ENCODE measurements at places on chromosomes 1 and 21.

DNA sequence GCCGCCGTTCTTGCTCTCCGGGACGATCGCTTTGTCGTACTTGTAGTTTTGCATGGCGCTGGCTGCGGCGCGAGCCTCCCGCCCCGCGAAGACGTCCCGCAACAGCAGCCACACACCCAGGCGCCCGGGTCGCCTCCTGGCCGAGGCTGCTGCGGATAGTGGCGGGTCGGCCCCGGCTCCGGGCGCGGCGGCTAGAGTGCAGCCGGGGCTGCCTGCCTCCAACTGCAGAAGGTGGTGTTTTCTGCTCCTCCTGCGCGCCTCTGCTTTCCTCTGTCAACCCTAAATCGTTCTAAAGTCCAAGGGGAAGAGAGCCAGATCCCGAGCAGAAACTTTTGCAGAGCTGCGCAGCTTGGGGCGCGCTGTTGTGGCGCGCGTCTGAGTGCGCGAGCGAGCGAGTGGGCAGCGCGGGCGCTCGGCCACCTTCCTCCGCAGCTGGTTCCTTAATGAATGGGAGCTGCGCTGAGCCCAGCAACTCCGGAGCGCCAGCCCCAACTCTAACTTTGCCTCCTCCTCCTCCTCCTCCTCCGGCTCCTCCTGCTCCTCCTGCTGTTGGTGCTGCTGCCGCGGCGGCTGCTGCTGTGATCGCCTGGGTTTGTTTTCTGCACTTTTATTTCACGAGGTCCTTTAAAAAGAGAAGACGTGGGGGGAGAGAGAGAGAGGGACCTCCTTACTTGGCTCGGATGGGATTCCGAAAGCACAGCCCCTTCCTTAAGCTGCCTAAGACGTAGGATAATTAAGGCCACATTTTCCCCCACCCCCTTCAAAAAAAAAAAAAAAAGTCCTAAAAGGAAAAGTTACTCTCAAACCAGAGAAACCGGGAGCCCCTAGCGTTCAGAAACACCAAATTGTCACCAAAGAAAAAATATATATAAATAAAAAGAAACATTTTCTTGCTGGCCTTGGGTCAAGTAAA lies at the start of gene PLPP3:
Gene PLPP3 (minus strand): TSS at position 601 of the 913 bp plus-strand sequence. CDS start 547 bp downstream, at position 54.
- peak; percentile 85 for DNase-seq

- DNase-seq, result no peak
Measured at GRCh38 chr1:81406292-81406999, 394.3 kb upstream of the ADGRL2 start.

- DNase-seq, result no peak
Measured at GRCh38 chr1:184292101-184292500, 94.7 kb upstream of the C1orf21 start.

DNA sequence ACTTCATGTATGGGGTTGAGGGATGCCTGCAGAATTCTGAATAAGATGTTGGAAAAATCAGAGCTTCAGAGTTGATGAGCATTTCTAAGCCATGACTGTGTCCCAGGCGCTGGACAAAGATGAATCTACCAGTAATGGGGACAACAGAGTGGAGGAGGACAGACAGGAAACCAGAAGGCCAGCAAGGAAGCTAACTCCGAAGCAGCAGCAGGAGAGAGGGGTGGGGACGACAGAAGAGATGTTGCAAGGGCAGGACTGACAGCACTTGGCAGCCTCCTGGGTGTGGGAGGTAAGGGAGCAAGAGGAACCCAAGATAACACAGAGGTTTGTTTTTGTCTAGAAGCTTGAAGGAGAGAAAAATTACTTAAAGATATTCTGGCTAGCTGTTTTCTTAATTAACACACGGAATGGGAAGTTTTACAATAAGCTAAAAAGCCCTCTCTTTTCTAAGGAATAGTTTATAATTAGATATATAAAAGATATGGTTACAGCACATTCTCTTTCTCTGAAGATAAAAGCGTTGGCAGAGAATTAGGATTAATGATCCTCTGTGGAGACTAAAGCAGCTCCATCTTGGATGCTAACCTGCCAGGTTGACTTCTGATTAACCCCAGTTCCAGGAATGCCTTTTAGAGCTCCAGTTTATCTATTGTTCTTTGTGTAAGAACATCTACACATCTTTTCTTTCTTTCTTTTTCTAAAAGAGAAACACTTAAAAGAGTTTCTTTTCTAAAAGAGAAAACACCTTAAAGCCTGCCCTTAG lies 92.7 kb downstream of the TENT5C start:
- DNase-seq, result no peak

DNA sequence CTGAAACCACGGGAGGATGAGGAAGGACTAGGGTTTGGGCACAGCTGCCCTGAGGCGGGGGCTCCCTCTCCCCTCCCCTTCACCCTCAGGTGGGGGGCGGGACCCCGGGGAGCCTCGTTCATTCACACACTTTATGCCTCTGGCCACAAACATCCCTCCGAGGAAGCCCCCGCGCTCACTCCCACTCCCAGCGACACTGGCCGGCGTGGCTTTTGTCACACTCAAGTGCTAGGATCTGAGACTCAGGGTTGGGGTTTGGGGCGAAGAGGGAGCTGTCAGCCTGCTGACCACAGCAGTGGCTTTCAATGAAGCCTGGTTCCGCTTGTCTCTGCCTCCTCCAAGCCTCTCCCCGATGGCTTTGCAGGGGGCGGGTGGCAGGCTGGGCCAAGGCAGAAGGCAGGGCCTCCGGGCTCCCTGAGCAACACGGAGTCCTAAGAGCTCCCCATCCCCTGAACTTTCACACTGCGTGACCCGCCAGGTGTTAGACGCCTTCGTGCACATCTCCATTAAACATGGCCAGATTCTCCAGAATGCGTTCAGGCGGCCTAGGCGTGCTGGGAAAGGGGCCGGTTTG lies 178.1 kb downstream of the NPHP4 start:
- DNase-seq, result no peak

- no peak for DNase-seq
Measured at GRCh38 chr1:101820071-101820470, 176.7 kb downstream of the OLFM3 start.

- no peak for DNase-seq
Measured at GRCh38 chr1:2343023-2343935, 48.1 kb downstream of the MORN1 start.

GRCh38 chr1:237186675-237187074 lies 144.7 kb downstream of the RYR2 start:
- DNase-seq, result no peak

- no peak for DNase-seq
Measured at GRCh38 chr1:14168326-14169063, 430.0 kb upstream of the KAZN start.
